ENCODE measurements at places on chromosomes 1 and 21.

GRCh38 chr1:19644681-19645410, 735 bp downstream of the NBL1 start:
- no peak for DNase-seq

- DNase-seq, result no peak
Observed at GRCh38 chr1:234570329-234571120, 39.5 kb downstream of the IRF2BP2 start.

GRCh38 chr1:3490046-3490745, 35.7 kb downstream of the ARHGEF16 start:
- no peak for DNase-seq

- no peak for DNase-seq
Observed at GRCh38 chr1:184160236-184160635, 108.7 kb downstream of the TSEN15 start.

DNA sequence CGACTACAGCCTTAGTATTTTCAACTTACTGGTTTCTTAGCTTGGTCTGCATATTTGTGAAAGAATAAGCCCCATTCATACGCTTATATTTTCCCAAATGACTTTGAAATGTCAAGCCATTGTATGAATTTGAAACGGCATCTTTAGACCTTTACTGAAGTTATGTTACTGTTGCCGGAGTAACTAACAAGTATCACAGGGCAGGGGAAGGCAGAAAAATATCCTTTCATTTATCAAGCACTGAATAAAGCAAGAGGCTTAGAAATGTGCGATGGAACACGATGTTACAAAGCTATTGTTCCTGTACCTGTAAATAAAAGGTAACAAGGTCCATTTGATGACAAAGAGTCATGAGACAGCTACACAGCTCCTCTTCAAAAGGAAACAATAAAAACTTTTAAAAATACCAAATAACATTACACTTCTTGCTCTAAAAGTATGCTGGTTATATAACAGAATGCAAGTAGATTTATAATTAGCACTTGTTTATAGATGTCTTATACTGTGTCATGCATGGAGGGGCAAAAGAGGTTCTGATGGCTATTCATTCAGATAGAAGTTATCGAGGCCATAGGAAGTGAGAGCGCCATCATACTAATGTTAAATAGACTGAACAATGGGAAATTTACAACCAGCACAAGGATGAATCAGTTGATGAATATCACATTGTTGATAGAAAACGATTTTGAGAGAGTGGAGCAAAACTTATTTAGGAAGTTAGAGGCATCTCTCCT, 322.6 kb downstream of the RGS7 start:
- DNase-seq, result no peak
